ENCODE measurements at places on chromosomes 7 and 10. TPM values are rescaled to one million over a fixed set of nuclear protein-coding genes. Genes with fewer than 3 reads are reported as not detected.

- no peak for DNase-seq
These were observed 110.2 kb downstream of the SEM1 start for GRCh38 chr7:96599288-96599936.

- DNase-seq: no peak
These were observed 105.3 kb downstream of the PPP1R3A start for GRCh38 chr7:113813471-113813870.

GRCh38 chr10:13684252-13684791 is 97.6 kb downstream of the PRPF18 start:
- peak; percentile 55 for DNase-seq

DNA sequence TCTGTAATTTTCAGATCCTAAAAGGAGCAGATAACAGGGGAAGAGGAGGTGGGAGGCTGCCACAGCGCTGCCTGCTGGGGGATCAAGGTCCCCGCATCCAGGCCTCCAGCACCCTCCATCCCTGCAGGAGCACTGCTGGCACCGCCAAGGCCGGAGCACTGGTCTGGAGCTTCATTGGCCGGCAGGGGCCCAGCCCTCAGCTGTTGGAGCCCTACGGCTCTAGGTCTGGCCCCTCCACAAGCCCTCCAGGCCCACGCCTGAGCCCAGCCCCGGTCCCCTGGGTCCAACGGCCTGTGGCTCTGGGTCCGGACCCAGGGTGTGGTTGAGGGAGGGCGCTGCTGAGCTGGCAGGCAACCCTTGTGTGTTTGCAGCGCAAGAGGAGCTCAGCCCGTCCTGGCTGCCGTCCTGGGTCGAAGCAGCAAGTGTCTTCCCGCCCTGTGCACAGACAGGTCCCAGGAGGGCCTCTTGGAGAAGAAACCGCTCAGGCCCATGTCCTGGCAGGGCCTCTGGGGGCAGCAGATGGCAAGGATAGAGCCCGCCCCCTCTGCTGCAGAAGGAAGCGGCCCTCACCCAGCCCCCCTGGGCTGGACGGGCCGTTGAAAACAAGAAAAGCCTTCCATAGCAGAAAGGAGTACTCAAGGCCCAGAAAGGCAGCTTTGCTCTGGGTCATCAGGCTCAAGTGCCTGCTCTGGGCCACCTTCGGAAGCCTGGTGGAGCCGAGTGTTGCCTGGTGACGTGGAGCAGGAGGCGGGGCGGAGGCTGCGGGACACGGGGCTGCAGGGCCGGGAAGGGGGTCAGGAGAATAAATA is 54.3 kb upstream of the TNRC18 start:
- DNase-seq: no peak

- no peak for DNase-seq
These were observed 321.9 kb downstream of the PTPRN2 start for GRCh38 chr7:158265743-158266080.

- no peak for DNase-seq
These were observed 16.4 kb upstream of the C10orf105 start for GRCh38 chr10:71735709-71736569.

GRCh38 chr10:63518690-63519288 is 2.4 kb upstream of the REEP3 start:
- no peak for DNase-seq

- DNase-seq: no peak
These were observed 117.2 kb upstream of the ADCY1 start for GRCh38 chr7:45456747-45457524.

GRCh38 chr10:7408291-7409044 is 2.4 kb downstream of the SFMBT2 start:
- peak; percentile 39 for DNase-seq

- DNase-seq: peak; percentile 94
These were observed 59.8 kb upstream of the ZNRF2 start for GRCh38 chr7:30224511-30225062.

- no peak for DNase-seq
These were observed 130.6 kb downstream of the SH3PXD2A start for GRCh38 chr10:103724771-103725170.

- DNase-seq: no peak
These were observed 7.1 kb downstream of the RCC1L start for GRCh38 chr7:75066521-75066920.

- no peak for DNase-seq
These were observed 162.0 kb downstream of the IQUB start for GRCh38 chr7:123372368-123372767.

DNA sequence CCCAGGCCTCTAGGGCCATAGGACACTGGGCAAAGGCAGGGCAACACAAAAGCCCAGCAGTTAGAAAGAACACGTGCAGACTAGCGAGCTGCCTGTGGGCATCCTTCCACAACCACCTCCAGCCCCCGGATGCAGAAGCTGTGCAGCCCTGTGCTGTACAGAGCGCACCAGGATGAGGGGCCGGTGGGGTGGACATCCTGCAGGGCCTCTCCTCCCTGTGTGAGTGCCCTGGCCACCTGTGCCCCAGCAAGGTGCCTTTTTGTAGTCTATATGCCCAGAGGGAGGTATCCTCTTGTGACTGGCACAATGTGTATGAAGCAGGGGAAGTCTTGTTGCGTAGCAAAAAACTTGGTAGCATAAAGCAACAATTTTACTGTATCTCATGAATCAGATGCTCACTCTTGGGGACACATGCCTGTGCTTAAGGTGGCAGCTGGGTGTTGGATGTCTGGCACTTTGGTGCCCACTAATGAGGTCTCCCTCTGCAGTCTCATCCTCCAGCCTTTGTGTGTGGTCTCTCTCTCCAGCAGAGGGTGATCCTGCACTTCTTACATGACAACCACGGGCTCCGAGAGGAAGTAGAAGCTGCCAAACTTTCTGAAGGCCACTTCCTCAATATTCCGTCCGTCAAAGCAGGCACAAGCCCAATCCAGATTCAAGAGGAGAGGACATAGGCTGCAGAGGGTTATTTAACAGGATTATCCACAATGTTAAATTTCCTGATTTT is 8.7 kb downstream of the NCAPG2 start:
- peak; percentile 30 for DNase-seq

GRCh38 chr10:60368875-60369546 is 20.7 kb downstream of the ANK3 start:
- DNase-seq: no peak

- no peak for DNase-seq
These were observed 129.4 kb downstream of the ANK3 start for GRCh38 chr10:60260321-60260720.

- DNase-seq: peak; percentile 33
These were observed 36.2 kb upstream of the HECW1 start for GRCh38 chr7:43076189-43076605.

- DNase-seq: peak; percentile 8
These were observed 989 bp downstream of the ERLIN1 start for GRCh38 chr10:100184840-100185239.

- no peak for DNase-seq
These were observed 4.2 kb downstream of the VSTM2A start for GRCh38 chr7:54546081-54546985.

DNA sequence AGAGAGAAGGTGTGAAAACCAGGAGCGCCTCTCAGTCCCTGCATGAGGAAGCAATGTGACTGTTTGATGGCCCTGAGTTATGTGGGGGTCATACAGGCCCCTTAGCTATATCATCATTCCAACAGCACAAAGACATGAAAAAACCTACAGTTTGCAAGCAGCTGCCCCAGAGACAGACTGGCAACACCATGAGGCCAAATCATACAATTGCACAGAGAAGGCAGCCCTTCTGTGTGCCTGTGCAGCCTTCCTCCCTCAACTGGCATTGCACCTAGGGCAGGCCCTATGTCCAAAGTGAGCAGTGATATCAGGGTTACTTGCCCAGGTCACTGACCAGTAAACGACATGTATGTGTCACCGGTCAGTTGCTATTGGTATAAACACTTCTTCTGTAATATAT is 41.6 kb downstream of the GPRIN2 start:
- no peak for DNase-seq

GRCh38 chr7:127760436-127761031 is 108.5 kb downstream of the SND1 start:
- DNase-seq: no peak

- no peak for DNase-seq
These were observed 66.5 kb downstream of the CLRN3 start for GRCh38 chr10:127826154-127826725.

GRCh38 chr10:78475437-78475836 is 441.8 kb downstream of the RPS24 start:
- DNase-seq: no peak

DNA sequence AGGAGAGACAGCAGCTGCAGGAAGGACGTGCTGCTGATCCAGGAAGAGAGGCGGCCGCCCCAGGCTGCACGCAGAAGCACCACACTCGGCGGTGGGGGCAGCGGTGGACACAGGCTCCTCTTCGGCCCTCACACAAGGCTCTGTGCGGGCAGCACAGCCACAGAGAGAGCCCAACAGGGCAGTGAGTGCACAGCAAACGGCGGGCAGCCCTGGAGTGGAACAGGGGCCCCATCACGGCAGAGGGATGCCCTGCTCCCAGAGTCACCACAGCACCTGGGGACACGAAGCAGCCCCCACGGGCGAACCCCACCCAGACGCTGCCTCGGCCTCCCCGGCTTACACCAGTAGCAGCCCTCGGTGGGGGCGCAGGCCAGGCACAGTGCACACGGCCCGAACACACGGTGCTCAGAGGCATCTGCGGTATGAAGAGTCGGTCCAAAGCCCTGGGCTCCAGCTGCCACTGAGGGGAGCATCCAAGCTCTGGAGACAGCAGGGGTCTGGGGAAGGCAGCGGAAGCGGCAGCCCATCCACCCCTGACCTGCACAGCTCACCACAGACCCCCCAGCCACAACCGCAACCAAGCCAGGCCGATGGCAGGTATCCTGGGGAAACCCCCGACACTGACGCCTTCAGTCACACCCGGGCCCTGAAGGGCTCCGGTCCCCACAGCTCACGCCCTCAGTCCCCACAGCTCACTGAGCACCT is 16.8 kb downstream of the NUDT1 start:
- DNase-seq: no peak

DNA sequence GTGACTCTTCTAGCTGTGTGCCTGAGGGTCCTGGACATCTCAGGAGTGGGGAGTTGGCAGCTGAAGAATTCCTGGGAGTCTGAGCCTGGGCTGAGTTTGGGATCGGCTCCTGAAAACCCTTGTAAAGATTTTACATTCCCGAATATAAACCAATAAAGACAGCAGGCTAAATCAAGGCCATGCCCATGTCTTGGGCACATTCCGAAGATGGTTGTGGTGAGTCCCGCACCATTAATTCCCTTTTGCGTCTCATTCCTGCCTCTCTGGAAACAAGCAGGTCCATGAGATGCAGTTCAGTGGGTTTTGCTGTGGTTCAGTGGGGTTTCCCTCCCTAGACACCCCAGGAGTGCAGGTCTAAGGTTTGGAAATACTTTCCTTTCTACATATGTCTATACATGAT is 90.9 kb downstream of the COL26A1 start:
- DNase-seq: no peak

The VAX1 gene
- total RNA-seq: not detected

The IKZF1 gene
- not detected for total RNA-seq

The C10orf53 gene
- not detected for total RNA-seq

The MLXIPL gene
- total RNA-seq: not detected

The BRAF gene
- 22.8 TPM for total RNA-seq

The RBP3 gene
- total RNA-seq: not detected

The JCAD gene
- 0.21 TPM for total RNA-seq

The SLC39A12 gene
- not detected for total RNA-seq

The C7orf33 gene
- total RNA-seq: not detected

The ANXA8L1 gene
- total RNA-seq: 165 TPM

The SPDYE6 gene
- not detected for total RNA-seq

The KAZALD1 gene
- total RNA-seq: 1.5 TPM
